Transverse colon (tissue), 4 donors: ENCODE measurements at places on chromosomes 1 and 21.

GRCh38 chr1:62735491-62736171 lies 47.4 kb upstream of the DOCK7 start:
- DNase-seq = no peak
- H3K4me1 ChIP-seq = no peaks in the 10 kb centered on the region
- H3K36me3 ChIP-seq = no peaks in the 10 kb centered on the region
- H3K4me3 ChIP-seq = no peak overlapping the region
- H3K27ac ChIP-seq = no peak overlapping the region
- no peaks in the 10 kb centered on the region for H3K27me3 ChIP-seq

- H3K27ac ChIP-seq = no peak overlapping the region
- H3K36me3 ChIP-seq = no peaks in the 10 kb centered on the region
- DNase-seq = no peak
- H3K27me3 ChIP-seq = no peaks in the 10 kb centered on the region
These were observed 22.1 kb downstream of the AIM2 start for GRCh38 chr1:159054427-159054826.

DNA sequence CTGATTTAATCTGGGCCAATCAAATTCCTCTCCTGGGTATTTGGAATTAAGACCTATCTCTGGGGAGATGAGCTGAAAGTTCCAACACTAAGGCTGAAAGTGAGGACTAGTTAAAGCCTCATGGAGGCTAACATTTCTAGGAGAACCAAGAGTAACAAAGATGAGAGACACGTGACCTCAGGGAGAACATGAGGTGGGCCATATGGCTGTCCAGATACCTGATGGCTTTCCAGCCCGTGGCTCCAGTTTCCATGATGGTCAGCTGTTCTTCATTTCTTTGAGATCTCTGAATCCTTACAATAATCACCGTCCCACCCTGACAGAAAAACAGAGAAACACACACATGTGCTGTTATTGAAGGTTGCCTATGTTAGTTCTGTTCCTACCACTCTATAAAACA lies 66.1 kb downstream of the LEPR start:
- no peak for DNase-seq
- H3K4me1 ChIP-seq = no peaks in the 10 kb centered on the region
- no peak overlapping the region for H3K4me3 ChIP-seq
- H3K36me3 ChIP-seq = no peaks in the 10 kb centered on the region
- H3K27ac ChIP-seq = no peak overlapping the region

DNA sequence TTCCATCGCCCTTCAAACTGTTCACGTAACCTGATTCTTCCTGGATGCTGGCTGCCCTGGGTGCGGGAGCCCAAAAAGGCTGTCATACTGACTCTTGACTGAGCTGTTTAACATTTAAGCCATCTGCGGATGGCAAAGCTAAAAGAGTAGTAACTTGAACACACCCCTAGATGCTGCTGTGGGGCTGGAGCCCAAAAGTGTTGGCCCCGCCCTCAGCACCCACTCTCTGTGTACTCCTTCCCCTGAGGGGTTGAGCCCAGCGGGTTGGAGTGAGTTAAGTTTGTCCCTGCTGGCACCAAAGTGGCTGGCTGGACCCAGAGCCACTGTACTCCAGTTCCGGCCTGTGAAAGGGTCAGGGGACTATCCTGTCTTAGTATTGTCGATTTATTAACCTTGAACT lies 640.6 kb downstream of the PTPRU start:
- no peak for DNase-seq
- no peaks in the 10 kb centered on the region for H3K4me1 ChIP-seq
- H3K27ac ChIP-seq = no peak overlapping the region
- no peak overlapping the region for H3K4me3 ChIP-seq
- peaks cover 4% of the 10 kb centered on the region for H3K27me3 ChIP-seq
- H3K36me3 ChIP-seq = no peaks in the 10 kb centered on the region

DNA sequence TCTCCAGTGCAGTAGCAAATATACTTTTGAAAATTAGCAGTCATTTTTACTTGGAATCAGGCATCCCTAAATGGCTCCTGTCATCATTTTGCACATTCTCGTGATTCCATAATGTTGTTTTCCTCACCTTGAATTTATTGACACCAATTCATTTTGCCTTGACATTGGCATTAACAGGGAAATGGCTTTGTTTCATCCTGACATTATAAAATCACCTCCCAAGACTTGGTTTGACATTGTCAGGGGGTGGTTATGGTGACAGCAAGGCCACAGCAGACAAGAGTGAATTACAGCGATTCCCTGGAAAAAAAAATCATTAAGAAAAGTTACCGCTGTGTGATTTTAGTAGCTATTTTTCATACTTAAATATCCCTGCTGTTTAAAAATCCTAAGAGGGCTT lies 327.0 kb downstream of the NTNG1 start:
- no peak overlapping the region for H3K4me3 ChIP-seq
- H3K36me3 ChIP-seq = no peaks in the 10 kb centered on the region
- no peak for DNase-seq
- H3K4me1 ChIP-seq = no peaks in the 10 kb centered on the region

- H3K4me1 ChIP-seq = no peaks in the 10 kb centered on the region
- no peak overlapping the region for H3K4me3 ChIP-seq
- H3K36me3 ChIP-seq = no peaks in the 10 kb centered on the region
- DNase-seq = no peak
- no peak overlapping the region for H3K27ac ChIP-seq
- no peaks in the 10 kb centered on the region for H3K27me3 ChIP-seq
These were observed 196.0 kb downstream of the CRB1 start for GRCh38 chr1:197464044-197464443.

DNA sequence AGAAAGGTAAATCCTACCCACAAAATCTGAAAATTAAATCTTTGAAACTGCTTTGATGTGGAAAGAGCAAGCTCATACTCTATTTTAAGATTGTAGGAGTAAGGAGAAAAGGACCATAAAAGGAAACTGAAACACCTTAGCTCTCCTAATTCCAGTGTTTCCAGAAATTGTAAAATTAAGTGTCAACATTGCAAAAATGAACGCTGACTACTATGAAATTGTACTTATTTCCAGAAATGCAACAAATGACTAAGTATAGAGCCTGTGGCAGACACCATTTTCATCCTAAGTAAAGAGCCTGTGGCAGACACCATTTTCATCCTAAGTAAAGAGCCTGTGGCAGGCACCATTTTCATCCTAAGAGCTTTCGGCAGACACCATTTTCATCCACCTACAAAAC lies 6.9 kb upstream of the SIPA1L2 start:
- H3K27me3 ChIP-seq = no peaks in the 10 kb centered on the region
- no peak overlapping the region for H3K27ac ChIP-seq

DNA sequence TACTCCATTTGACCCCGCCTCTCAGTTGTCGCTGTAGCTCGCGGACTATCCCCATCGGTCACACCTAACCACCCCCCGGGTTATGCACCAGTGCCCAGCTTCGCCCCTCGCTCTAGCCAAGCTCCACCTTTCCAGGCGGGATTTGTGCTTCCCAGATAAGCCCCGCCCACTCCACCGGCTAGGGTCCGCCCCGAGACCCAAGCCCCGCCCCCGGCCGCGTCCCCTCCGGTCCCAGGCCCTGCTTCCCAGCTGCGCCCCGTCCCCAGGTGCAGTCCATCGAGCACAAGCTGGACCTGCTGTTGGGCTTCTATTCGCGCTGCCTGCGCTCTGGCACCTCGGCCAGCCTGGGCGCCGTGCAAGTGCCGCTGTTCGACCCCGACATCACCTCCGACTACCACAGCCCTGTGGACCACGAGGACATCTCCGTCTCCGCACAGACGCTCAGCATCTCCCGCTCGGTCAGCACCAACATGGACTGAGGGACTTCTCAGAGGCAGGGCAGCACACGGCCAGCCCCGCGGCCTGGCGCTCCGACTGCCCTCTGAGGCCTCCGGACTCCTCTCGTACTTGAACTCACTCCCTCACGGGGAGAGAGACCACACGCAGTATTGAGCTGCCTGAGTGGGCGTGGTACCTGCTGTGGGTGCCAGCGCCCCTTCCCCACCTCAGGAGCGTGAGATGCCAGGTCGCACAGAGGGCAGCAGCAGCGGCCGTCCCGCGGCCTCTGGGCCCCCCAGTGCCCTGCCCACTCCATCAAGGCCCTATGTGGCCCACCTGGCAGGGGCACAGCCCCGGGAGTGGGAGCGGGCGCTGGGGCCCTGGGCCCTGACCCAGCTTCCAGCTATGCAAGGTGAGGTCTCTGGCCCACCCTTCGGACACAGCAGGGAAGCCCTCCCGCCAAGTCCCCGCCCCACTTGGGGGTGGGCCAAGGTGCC lies 23.9 kb downstream of the CITED4 start:
- no peak overlapping the region for H3K27ac ChIP-seq
- no peak for DNase-seq
- no peaks in the 10 kb centered on the region for H3K4me1 ChIP-seq
- no peaks in the 10 kb centered on the region for H3K27me3 ChIP-seq
- no peak overlapping the region for H3K4me3 ChIP-seq
- H3K36me3 ChIP-seq = no peaks in the 10 kb centered on the region

GRCh38 chr1:213380865-213381264 lies 329.8 kb downstream of the RPS6KC1 start:
- DNase-seq = no peak
- no peak overlapping the region for H3K4me3 ChIP-seq
- no peak overlapping the region for H3K27ac ChIP-seq
- H3K4me1 ChIP-seq = no peaks in the 10 kb centered on the region

GRCh38 chr1:116111524-116112021 lies 374 bp downstream of the MAB21L3 start:
- no peaks in the 10 kb centered on the region for H3K27me3 ChIP-seq
- H3K27ac ChIP-seq = peak overlapping the region; percentile 80
- peak; percentile 45 for DNase-seq
- H3K36me3 ChIP-seq = no peaks in the 10 kb centered on the region
- peak overlapping the region; percentile 20 for H3K4me3 ChIP-seq

GRCh38 chr21:41751611-41752011 lies 15.2 kb downstream of the RIPK4 start:
- H3K36me3 ChIP-seq = no peaks in the 10 kb centered on the region
- H3K4me1 ChIP-seq = no peaks in the 10 kb centered on the region
- no peak overlapping the region for H3K27ac ChIP-seq
- H3K4me3 ChIP-seq = no peak overlapping the region
- no peaks in the 10 kb centered on the region for H3K27me3 ChIP-seq
- no peak for DNase-seq

GRCh38 chr1:12047120-12047876 lies 15.8 kb upstream of the TNFRSF8 start:
- H3K36me3 ChIP-seq = no peaks in the 10 kb centered on the region
- H3K4me3 ChIP-seq = no peak overlapping the region
- no peak for DNase-seq
- peaks cover 6% of the 10 kb centered on the region for H3K4me1 ChIP-seq
- peaks cover 17% of the 10 kb centered on the region for H3K27me3 ChIP-seq
- H3K27ac ChIP-seq = no peak overlapping the region

- no peaks in the 10 kb centered on the region for H3K4me1 ChIP-seq
- H3K27me3 ChIP-seq = no peaks in the 10 kb centered on the region
- no peaks in the 10 kb centered on the region for H3K36me3 ChIP-seq
These were observed 29.6 kb upstream of the AJAP1 start for GRCh38 chr1:4624801-4625200.

DNA sequence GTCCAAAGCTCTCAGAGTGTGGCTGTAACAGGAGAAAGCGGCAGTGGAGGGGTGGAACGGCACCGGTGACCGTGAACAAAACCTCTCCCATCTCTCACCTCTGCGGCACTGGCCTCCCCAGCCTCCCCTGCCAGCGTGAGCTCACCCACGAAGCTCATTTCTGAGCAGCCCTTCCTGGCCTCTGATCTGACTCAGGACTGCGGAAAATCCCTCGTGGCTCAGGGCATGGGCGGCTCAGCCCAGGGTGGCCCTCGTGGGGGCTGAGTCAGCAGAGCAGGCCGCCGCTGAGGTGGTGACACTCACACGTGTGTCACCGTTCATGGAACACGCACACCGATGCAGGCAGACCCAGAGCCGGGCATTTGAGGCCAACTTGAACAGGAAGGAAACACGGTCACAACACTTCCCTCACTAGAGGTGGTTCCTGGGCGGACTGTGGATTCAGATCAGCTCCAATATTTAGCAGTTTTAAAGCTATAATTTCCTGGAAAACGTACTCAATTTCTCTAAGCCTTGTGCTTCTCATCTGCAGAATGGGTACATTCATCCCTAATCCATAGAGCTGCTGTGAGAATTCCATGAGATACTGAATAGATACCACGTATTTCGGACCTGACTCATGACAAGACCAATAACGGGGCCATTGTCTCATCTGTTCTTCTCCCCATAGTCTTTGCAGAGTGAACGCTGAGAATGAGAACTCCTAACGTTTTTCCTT lies 115.0 kb upstream of the TMPRSS2 start:
- no peak for DNase-seq
- H3K27me3 ChIP-seq = peaks cover 80% of the 10 kb centered on the region
- no peaks in the 10 kb centered on the region for H3K36me3 ChIP-seq
- H3K27ac ChIP-seq = no peak overlapping the region
- no peak overlapping the region for H3K4me3 ChIP-seq

DNA sequence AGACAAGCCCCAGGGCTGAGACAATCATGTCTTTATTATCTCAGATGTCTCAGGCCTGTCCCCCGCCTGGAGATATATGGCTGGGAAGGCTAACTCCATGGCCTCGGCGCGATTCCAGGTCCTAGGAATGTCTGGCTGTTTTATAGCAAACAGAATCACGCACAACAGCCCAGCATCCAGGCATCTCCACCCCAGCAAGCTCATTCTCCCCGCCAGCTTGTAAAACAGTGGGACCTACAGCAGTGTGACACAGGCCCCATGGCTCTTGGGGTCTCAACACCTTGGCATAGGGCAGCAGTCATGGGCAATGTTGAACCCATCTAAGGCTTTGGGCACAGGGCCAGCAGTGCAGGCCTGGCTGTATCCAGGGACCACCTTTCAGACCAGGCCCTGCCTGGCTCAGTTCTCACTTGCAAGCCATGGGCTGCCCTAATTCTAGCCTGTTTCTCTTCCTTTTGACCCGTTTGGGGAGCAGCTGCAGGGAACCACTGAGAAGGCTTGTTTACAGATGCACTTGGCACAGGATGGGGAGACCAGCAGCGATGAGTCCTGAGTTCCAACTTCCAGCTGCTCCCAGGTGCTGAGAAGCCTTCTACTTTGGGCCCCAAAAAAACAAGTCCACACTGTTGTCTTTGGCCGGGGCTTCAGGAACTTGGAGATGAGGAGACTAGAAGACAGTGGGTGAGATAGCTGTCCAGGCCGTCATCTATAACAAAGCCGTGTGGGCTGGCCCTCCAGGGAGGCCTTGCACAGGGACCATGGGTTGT lies 34.4 kb downstream of the WNT4 start:
- H3K4me3 ChIP-seq = no peak overlapping the region
- DNase-seq = peak; percentile 47
- H3K27ac ChIP-seq = peak overlapping the region; percentile 61
- peaks cover 18% of the 10 kb centered on the region for H3K4me1 ChIP-seq
- H3K27me3 ChIP-seq = no peaks in the 10 kb centered on the region
- peaks cover 1% of the 10 kb centered on the region for H3K36me3 ChIP-seq

GRCh38 chr1:187326557-187326956 lies 497.8 kb downstream of the PLA2G4A start:
- H3K36me3 ChIP-seq = no peaks in the 10 kb centered on the region
- H3K4me3 ChIP-seq = no peak overlapping the region
- H3K27ac ChIP-seq = no peak overlapping the region
- no peaks in the 10 kb centered on the region for H3K4me1 ChIP-seq

GRCh38 chr1:160400646-160401486 lies 502 bp downstream of the VANGL2 start:
- peak; percentile 24 for DNase-seq
- H3K27ac ChIP-seq = peak overlapping the region; percentile 81
- peaks cover 12% of the 10 kb centered on the region for H3K4me1 ChIP-seq
- peak overlapping the region; percentile 90 for H3K4me3 ChIP-seq
